SJCRH30 (cell line): ENCODE measurements at places on chromosomes 4 and X. TPM values are rescaled to one million over a fixed set of nuclear protein-coding genes. Genes with fewer than 3 reads are reported as not detected.
A peak's percentile ranks its signal among the peaks of the same experiment; 100 is the strongest.

TRAM1L1 gene
- 5.4 and 6.4 TPM in 2 replicates for total RNA-seq

EGF gene
- 0.06 TPM in 1 of 2 replicates, not detected in the other for total RNA-seq

GBA3 gene
- not detected in 2 replicates for total RNA-seq

GRCh38 chrX:344371-344901 lies 25.8 kb upstream of the GTPBP6 start:
- H3K4me3 ChIP-seq, result no peak overlapping the region
- H3K27ac ChIP-seq, result no peak overlapping the region
- no peak for DNase-seq
- H3K36me3 ChIP-seq, result peaks cover 10% of the 10 kb centered on the region; the same call in 1 of the 2 replicates
- H3K27me3 ChIP-seq, result no peaks in the 10 kb centered on the region
- H3K4me1 ChIP-seq, result no peaks in the 10 kb centered on the region

GRCh38 chrX:111086591-111087006 lies 9.4 kb upstream of the PAK3 start:
- H3K27ac ChIP-seq, result peak overlapping the region; percentile 6; the same call in 1 of the 2 replicates
- H3K36me3 ChIP-seq, result no peaks in the 10 kb centered on the region
- DNase-seq, result peak; percentile 56
- H3K4me1 ChIP-seq, result peaks cover 19% of the 10 kb centered on the region
- no peak overlapping the region for H3K4me3 ChIP-seq

DNA sequence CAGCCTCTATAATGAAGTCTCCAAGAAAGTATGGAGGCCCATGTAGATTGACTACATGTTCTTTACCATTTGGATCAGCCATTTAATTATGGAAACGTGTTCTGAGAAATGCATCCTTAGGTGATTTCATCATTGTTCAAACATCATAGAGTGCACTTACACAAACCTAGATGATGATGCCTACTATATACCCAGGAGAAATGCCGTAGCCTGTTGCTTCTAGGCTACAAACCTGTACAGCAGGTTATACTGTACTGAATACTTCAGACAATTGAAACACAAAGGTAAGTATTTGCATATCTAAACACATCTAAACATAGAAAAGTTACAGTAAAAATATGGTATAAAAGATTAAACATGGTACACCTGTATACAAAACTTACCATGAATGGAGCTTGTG lies 186.5 kb upstream of the FSTL5 start:
- H3K27me3 ChIP-seq, result no peaks in the 10 kb centered on the region
- no peak overlapping the region for H3K4me3 ChIP-seq
- no peaks in the 10 kb centered on the region for H3K36me3 ChIP-seq
- H3K4me1 ChIP-seq, result no peaks in the 10 kb centered on the region
- no peak overlapping the region for H3K27ac ChIP-seq

DNA sequence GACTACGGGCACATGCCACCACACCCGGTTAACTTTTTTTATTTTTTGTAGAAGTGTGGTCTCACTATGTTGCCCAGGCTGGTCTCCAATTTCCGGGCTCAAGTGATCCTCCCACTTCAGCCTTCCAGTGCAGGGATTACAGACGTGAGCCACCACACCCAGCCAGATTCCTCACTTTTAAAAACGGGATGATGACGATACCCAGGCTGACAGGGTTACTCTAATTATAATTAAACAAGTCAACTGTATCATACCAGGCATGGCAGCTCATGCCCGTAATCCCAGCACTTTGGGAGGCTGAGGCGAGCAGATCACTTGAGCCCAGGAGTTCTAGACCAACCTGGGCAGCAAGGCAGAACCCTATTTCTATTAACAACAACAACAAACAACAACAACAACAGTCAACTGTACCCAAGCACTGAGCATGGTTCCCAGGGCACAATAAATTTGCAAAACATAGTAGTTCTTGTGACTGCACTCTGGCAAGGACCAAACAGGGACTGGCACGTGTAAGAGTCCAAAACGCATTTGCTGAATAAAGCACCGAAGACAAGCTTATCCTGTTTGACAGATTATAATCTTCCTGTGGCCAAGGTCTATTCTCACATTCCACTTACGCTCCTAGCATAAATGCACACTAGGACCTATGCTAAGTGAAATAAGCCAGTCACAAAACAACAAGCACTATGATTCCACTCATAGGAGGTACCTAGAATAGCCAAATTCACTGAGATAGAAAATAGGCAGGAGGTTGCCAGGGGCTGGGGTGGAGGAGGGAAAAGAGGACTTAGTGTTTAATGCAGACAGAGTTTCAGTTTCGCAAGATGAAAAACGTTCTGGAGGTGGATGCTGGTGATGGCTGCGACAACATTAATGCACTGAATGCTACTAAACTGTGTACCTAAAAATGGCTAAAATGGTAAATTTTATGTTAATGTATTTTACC lies 77.5 kb downstream of the IRF2 start:
- H3K27ac ChIP-seq, result no peak overlapping the region
- H3K36me3 ChIP-seq, result no peaks in the 10 kb centered on the region
- no peak for DNase-seq
- H3K4me1 ChIP-seq, result no peaks in the 10 kb centered on the region
- H3K27me3 ChIP-seq, result no peaks in the 10 kb centered on the region
- no peak overlapping the region for H3K4me3 ChIP-seq

DNA sequence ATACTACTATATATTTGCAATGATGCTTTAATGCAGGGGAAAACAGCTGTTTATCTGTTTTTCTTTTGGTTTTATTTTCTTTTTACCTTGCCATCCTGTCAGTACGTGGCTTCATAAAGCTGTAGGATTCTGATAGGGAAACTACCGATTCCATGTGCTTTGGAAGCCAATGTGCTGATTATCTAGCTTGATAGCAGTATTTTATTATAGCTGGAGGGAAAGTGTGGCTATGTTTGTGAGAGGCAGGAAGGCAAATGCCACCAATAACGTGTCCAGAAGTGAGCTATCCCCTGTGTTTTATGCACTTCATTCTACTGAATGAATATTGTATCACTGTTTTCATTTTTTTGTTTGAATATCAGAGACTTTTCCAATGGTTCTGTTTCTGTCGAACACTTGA lies 43.7 kb downstream of the IL15 start:
- no peaks in the 10 kb centered on the region for H3K27me3 ChIP-seq
- peaks cover 6% of the 10 kb centered on the region; the same call in 1 of the 2 replicates for H3K36me3 ChIP-seq
- no peak for DNase-seq
- no peaks in the 10 kb centered on the region for H3K4me1 ChIP-seq
